ENCODE measurements at places on chromosomes 5 and 9.

GRCh38 chr9:22457448-22457847, 10.8 kb downstream of the DMRTA1 start:
- no peak for DNase-seq

GRCh38 chr5:98168871-98169270, 604.6 kb upstream of the RGMB start:
- no peak for DNase-seq

DNA sequence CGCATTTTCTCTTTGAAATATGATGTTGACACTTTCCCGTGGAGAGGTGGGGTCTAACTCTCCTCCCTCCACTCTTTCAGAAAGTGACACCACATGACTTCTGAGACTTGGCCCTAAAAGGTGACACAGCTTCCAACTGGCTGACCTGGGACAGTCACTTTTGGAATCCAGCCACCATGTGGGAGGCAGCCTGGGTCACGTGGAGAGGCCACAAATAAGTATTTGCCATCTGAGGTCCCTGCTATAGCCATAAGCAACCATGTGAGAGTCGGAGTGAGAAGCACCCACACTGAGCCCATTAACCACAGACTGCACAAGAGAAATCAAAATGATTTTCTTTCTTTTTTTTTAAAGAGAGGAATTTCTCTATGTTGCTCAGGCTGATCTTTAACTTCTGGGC, 4.1 kb upstream of the PHYKPL start:
- DNase-seq: peak; percentile 46

DNA sequence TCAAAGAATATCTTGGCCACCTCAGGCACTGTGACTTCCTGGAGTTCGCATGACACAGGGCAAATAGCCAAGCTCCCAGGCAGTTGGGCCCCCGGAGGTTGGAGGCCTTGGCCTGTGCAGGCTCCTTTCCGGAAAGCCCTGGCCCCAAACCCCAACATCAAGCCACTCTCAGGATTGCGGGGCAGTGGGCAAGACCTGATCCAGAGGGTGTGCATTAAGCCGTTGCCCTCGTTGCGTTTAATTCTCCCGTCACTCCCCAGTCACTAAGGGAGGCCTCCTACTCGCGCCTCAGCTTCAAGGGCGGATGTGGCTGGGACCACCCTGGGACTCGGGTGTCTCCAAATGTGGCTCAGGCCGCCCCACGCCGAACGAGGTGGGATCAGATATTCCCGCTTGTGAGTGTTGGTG, 60.1 kb downstream of the TMEM174 start:
- no peak for DNase-seq

DNA sequence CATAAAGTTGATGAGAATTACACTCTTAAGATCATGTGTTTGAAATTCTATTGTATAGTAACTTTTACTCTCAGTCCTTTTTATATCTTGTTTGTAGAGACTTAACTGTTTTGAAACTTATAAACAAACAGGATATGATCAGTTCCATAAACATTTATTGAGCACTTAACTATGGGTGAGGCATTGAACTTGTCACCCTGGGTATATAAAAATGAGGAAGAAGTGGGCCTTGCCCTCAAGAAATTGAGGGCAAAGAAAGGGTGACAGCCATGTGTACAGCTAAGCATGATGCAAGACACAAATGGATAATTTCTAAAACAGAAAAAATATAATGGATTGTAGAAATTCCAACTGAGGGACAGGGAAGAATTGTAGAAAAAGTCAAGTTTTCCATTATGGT, 15.7 kb downstream of the UNC13B start:
- DNase-seq: no peak

GRCh38 chr5:41918105-41918504, 7.0 kb upstream of the FBXO4 start:
- no peak for DNase-seq

Data from testis (tissue), 5 donors.